ENCODE measurements at places on chromosomes 4 and X.
A peak's percentile ranks its signal among the peaks of the same experiment; 100 is the strongest.

DNA sequence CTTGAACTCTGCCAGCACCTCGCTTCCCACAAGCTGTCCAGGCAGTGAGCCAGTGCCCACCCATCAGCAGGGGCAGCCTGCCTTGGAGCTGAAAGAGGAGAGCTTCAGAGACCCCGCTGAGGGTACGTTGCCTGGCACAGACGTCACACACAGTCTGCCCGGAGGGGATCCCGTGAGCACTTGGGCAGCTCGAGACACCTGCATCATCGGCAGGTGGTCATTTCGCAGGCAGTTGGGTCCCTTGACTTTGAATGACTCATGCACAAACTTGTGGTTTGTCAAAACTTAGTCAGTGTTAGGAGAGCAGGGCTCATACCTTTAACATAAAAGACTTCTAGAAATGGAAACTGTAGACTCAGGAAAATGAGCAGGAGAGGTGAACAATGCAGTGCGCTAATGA lies 9.9 kb downstream of the TACC3 start:
- DNase-seq, result no peak

DNA sequence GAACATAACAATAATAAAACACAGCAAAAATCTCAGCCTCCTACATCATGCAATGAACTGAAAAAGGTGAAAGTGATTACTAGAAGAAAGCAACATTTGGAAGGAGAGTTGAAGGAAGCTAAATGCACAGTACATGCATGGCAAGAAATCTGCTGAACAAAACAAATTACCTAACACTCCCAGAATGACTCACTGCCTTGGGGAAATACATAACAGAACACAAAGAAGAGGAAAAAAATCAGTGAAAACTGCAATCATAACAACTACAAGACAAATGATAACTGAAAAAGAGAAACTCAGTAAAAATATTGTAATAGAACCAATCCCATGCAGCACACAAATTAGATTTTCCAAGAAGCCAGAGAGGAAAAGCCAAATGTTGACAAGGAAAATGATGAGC lies 1513.2 kb downstream of the ARAP2 start:
- no peak for DNase-seq

GRCh38 chr4:94412658-94413038 lies 39.1 kb upstream of the PDLIM5 start:
- no peak for DNase-seq

- no peak for DNase-seq
These were observed 3.2 kb downstream of the SPP1 start for GRCh38 chr4:87978681-87979080.

- no peak for DNase-seq
These were observed 246.8 kb downstream of the SNCA start for GRCh38 chr4:89590128-89590527.

DNA sequence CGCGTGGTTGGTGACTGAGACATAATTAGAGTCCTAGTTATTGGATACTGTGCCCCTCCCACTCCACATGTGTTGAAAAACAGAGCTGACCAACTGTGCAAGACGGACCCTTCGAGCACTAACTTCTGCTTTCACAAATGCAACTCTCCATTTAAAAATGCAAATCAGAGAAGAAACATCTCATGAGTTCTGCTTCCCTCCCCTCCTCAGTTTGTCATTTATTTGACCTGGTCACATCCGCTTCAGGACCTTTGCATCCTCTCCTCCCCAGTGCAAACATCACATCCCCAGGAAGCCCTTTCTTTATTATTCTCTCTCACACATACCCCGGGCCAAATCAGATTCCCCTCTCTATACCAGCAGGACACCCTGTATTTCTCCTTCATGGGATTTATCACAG lies 38.1 kb upstream of the NOCT start:
- no peak for DNase-seq

- DNase-seq, result peak; percentile 50
These were observed 14.9 kb upstream of the LOC101059915 start for GRCh38 chrX:71652405-71652804.

DNA sequence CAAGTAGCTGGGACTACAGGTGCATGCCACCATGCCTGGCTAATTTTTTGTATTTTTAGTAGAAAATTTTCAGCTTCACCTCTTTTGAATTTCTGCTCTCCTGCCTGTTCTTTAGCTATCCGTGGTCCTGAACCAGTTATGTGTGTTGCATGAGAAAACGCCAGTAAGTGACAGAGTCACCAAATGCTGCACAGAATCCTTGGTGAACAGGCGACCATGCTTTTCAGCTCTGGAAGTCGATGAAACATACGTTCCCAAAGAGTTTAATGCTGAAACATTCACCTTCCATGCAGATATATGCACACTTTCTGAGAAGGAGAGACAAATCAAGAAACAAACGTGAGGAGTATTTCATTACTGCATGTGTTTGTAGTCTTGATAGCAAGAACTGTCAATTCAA lies 13.9 kb downstream of the ALB start:
- DNase-seq, result no peak

DNA sequence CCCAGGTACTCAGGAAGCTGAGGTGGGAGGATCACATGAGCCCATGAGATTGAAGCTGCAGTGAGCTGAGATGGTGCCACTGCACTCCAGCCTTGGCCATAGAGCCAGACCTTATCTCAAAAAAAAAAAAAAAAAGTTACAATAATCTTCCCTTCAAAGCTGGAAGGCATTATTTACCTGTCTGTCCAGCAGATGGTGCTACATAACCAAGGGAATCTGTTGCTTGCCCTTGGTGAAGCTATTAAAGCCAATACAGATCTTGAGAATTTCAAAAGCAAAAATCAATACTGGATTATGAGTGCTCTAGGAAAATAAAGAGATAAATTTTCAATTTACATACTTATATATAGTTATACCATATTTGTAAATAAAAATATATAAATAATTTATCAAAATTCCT lies 25.9 kb downstream of the PKD2 start:
- peak; percentile 12 for DNase-seq

DNA sequence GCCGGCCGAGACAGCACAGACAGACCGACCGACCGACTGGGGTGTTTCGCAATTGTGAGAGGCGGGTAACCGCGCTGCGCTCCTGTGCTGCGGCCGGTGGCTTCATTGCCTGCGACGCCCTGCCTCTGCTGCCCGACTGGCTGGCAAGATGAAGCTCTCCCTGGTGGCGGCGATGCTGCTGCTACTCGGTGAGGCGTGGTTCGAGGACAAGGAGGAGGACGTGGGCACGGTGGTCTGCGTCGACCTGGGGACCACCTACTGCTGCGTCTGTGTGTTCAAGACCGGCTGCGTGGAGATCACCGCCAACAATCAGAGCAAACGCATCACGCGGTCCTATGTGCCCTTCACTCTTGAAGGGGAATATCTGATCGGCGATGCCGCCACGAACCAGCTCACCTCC lies 565.7 kb upstream of the SMIM31 start:
- DNase-seq, result no peak

DNA sequence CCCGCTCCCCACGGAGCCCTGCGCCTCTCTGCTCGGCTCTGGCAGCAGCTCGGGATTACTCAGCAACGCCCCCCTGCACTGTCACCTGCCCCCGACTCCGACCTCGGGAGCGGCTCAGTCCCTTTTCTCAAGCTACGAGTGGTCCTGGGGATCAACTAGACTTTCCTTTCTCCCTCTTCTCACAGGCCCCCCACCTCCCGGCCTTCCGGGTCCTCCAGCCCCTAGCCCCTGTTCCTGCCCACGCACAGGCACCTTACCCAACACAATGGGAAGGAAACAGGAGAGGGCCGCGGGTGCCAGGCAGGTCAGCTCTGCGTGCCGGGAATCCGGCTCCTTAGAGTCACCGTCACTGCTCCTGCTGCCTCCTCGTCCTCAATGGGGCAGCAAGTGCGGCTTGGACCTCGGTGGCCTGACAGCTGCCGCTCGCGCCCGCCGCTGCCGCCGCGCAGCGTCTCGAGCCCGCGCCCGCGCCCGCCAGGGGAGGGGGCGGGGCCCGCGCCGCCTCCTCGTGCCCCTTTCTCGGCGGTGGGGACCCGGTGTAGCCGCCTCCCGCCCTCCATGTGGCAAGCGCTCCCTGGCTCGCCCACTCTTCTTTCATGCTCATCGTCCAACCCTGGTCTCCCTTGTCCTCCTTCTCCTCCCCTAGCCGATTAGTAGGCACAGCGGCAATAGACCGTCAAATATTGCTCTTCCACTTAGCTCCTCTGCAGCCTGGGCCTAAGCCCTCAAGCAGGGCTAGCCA lies at the start of gene RAB9B:
TSS of gene RAB9B (minus strand) at position 455 of the 742 bp plus-strand sequence. CDS start 6,473 bp downstream, outside the sequence.
- peak; percentile 60 for DNase-seq

DNA sequence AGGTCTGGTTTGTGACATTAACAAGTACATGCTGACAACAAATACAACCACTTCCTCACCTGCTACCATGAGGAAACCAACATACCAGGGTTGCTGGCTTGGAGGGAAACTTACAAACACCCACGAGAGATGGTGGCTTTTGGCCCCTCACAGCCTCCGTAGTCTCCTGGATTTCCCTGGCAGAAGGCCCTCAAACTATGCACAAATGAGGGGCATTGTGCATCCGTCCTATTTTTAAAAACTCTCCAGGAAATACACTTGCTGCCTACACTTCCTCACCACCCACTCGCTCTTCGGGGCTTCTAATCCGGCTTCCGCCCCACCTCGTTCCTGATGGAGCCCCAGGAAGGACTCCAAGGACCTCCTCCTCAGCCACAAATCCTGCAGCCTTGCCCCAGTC lies 355.0 kb upstream of the GATB start:
- no peak for DNase-seq

DNA sequence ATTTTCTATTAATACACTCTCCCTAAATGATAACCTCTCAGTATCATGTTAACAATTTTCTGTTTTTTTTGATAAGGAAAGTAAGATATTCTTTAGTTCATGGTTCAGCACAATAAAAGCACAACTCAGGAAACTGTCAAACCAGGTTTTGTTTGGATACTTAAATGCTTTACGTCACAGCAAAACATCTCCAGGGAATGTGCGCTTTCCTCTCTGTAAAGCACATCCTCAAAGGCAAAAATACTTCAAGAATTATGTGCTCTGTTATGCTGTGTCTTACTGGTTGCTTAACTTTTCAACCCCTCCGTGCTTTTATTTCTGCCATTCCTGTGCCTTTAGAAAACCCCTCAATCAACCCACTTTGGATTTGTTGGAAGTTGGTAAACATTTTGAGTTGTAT lies 27.8 kb downstream of the SNX25 start:
- DNase-seq, result no peak

DNA sequence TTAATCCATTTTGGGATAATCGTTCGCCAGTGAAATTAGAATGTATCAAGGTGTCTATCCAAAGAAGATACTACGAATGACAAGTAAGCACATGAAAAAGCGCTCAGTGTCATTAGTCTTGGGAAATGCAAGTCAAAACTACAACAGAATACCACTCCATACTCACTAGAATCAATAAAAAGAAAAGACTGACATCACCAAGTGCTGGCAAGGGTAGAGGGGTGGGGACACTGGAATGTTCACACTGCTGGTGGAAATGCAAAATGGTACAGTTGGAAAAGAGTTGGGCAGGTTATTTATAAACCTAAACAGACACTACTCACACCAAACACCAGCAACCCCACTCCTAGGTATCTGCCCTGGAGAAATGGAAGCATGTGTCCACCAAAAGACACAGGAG lies 11.2 kb downstream of the WDR1 start:
- no peak for DNase-seq

GRCh38 chr4:169040559-169041261 lies 30.7 kb upstream of the CBR4 start:
- no peak for DNase-seq

GRCh38 chr4:107069049-107069448 lies 32.9 kb upstream of the DKK2 start:
- no peak for DNase-seq

- no peak for DNase-seq
These were observed 9.6 kb downstream of the NBDY start for GRCh38 chrX:56738670-56739069.

DNA sequence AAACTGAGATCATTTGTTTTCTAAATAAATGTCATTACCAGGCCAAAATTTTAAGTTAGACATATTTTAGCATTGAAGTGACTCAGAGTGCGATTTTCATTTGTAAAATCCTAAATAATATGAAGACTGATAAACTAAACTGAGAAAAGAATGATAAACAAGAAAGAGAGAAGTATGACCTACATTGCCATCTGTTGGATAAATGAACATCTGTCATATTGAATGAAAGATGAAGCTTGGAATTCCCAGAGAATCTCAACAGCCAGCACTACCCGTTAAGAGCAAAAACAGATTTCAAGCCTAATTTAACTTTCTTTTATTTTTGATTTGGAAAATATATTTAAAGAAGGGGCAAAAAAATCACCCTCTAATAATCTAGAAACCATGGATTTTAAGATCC lies 591.0 kb upstream of the ATOH1 start:
- DNase-seq, result no peak

- DNase-seq, result peak; percentile 69
These were observed 999 bp upstream of the CTBP1 start for GRCh38 chr4:1249731-1250526.

GRCh38 chrX:153776611-153777045 lies 4.2 kb upstream of the SRPK3 start:
- no peak for DNase-seq

- no peak for DNase-seq
These were observed 99.8 kb downstream of the ARHGAP10 start for GRCh38 chr4:147831551-147832171.

- DNase-seq, result no peak
These were observed 131.8 kb downstream of the ENOX2 start for GRCh38 chrX:130771230-130771629.

- no peak for DNase-seq
These were observed 201.6 kb downstream of the TEX13A start for GRCh38 chrX:105018865-105019264.

DNA sequence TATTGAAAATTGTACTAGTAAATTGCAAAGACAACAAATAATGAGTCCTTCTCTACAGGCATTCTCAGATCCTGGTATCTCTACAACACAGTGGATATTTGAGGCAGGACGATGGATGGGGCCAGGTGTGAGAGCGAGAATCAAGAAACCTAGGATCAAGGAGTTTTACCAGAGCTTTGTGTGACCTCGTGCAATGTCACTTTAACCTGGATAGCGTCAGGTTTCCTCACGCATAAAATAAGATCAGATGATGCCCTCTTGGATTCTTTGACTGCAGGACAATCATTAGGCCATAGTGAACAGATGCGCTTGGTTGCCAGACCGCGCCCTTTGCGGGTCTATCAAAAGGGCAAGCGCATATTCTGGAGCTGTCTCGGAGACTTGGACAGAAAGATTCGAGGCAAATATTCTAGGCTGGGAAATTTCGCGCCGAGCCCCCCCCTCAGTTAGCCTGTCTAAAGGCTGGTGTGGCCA lies 66.6 kb downstream of the FBXO8 start:
- DNase-seq, result no peak

DNA sequence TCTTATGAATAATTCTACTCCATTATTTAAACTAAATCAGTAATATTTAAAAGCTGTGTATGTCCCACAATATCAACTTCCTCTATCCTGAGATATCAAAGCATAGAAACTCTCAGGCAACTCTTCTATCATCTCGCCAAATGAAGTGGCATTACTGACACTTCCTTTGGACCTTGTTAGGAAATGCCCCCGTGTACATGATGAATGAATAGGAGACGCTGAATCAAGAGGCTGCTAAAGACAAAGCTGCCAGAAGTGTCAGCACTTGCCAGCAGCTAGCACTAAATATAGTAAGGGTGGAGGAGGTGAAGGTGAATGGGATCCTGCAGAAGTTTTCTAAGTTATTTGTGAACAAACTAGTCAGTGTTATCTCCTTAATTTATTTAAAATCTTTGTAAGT lies 99.5 kb upstream of the BLTP1 start:
- DNase-seq, result no peak

- DNase-seq, result no peak
These were observed 25.8 kb downstream of the ADRA2C start for GRCh38 chr4:3791910-3792542.

Measured in stimulated activated naive CD8-positive, alpha-beta T cell treated with anti-CD3 and anti-CD28 coated beads, Interleukin-15, amount 100 ng/mL, for 72 hours (primary cell).